ENCODE measurements at places on chromosomes 4 and X.

GRCh38 chrX:48522291-48522690, 683 bp downstream of the EBP start:
- no peak for DNase-seq

- no peak for DNase-seq
Measured at GRCh38 chrX:16528620-16529019, 121.3 kb upstream of the S100G start.

DNA sequence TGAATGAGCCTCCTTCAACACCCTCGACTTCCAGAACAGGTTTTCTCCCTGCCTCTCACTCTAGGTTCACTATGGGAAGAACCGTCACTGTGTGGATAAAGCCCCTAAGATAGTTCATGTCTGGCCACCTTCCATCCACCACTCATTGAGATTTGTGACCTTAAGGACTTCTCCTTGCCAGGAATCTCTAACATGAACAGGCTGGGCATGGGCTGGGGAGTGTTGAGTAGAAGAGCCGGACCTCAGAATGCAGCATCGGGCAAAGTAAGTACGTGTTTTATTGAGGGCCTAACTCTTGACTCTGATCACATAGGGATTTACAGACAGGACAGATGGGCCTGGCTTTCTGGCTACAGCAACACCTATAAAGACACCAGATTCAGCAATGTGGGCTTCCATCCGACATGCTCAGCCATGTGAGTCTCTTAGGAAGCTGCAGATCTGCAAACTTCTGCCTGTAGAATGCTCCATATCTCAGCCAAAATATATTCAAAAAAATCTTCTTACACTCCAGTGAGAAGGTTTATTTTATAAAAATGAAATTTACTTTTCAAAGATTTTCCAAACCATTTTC, 26.4 kb upstream of the TRIM60 start:
- DNase-seq = no peak

DNA sequence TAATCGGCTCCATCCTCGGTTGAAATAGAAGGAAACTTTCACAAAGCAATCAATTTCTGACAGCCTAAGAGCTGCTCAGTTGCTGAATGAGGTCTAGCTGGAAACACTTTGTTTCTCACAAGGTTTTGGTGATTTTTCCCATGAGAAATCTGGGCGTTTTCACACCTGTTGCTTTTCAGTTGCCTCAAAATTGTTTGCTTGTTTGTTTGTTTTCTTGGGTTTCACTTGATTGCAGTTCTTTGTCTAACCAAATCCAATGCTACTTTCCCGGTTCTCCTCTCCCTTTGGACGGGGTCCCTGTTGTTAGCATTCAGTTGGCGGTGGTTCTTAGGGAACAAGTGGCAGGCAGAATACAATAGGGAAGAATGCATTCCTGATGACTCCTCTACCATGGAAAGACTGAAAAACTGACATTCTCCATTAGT, 135.5 kb downstream of the PALLD start:
- DNase-seq = no peak

- no peak for DNase-seq
Measured at GRCh38 chr4:35124106-35124505, 1120.2 kb downstream of the ARAP2 start.

- DNase-seq = no peak
Measured at GRCh38 chr4:69546134-69546765, 50.5 kb upstream of the UGT2B4 start.

DNA sequence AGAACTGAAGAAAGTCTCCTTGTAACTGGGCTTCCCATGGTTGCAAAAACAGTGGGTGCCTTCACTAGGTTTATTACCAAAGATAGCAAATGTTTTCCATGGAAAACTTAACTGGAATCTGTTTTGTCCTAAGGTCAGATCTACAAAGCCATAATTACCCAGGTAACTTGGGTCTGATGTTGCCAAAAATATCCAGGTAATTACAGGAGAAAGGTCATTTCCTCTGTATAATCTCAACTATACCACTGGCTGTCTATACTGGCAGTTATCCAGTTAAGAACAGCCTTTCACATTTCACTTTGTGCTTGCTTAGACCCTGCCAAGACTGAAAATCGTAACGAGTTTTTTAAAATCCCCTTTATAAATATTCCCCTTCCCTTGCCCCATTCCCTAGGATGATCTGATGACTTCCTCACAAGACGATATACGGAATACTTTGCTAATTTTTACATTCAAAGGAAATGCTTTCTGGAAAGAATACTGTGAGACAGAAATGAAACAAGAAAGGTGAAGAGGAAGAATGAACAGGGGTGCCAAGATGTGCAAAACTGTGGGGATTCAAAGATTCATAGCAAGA, 105.5 kb downstream of the MAML3 start:
- DNase-seq = no peak

DNA sequence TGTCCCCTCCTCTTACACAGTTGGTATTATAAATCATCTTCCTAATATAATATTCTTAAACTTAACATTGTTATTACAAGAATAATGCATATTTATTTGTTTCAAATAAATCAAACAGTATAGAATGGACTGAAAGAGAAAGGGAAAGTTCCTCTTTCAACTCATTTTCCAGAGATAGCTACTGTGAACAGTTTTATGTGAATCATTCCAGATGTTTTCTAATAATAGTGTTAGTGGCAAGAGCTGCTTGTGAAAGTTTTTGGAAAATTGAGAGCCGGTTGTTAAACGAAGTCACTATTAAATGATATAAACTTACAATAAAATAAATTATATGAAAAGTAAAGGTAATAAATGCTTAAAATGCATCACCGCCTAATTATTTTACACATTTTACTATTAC, 14.6 kb downstream of the TMSB4X start:
- DNase-seq = no peak

DNA sequence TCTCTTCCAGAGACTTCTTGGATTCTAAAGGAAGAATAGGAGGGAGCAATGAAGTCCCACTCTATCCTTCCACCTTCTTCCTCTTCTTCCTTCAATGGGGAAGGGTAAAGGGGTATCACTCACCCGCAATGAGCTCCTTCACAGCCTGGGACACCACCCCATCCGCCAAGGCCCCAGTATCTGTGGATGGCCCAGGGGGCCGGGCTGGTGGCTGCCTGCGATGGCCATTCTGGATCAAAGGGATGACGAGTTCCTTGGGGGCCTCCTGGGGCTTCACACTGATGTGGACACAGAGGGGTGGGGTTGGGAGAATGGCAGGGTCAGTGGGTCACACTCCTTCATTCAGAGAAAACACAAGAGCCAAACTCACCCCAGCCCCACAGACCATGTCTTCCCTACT, 1.0 kb downstream of the GPKOW start:
- no peak for DNase-seq

- no peak for DNase-seq
Measured at GRCh38 chr4:7638984-7639789, 204.5 kb upstream of the PSAPL1 start.

GRCh38 chr4:48308901-48309300, 32.4 kb upstream of the SLAIN2 start:
- no peak for DNase-seq

DNA sequence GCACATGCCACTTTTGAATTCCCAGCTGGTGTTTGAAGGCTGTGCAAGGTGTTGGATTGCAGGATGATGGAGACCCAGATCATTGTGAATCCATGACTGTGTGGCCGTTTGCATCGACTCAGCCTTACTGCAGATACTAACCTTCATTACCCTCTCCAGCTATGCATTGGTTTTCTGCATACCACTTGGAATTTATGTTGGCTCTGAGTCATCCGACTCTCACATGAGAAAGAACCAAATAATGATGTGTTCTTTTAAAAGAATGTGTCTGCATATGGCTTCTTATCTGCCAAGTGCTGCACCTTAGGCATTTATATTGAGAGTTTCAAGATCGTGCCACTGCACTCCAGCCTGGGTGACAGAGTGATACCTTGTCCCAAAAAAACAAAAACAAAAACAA, 106.7 kb upstream of the PRKX start:
- no peak for DNase-seq

GRCh38 chr4:79913581-79913980, 159.4 kb downstream of the ANTXR2 start:
- DNase-seq = no peak

GRCh38 chr4:73822389-73822788, 14.1 kb upstream of the CXCL6 start:
- DNase-seq = no peak

- DNase-seq = no peak
Measured at GRCh38 chrX:111101580-111101979, 5.6 kb downstream of the PAK3 start.

DNA sequence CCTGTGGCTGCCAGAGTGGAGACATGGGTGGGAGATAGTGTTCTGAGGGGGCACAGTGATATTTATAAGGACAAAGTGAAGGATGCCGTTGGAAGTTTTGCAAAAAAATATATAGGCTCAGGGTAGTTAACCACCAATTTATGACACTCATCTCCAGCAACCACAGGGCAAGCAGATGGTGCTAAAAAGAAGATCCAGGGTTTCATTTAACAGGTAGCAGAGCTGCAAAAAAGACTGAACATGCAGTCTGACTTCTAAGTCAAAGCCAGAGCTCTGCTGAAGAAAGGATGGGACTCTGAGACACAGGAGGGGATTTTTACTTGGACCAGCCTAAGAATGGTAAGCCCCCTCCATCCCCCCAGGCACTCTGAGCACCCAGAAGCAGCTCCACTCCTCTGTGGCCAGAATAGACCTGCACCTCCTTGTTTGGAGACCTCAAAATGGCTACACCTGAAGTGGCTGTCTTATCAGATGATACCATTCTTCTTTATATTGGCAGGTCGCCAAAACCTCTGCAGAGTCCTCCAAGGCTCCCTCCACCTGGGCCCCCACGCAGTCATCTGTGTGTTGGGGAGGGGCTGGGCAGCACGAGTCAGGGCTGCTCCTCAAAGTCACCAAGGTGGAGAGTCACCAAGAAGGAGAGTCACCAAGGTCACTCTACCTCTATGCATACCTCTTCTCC, 161.4 kb upstream of the FAM9B start:
- DNase-seq = no peak

DNA sequence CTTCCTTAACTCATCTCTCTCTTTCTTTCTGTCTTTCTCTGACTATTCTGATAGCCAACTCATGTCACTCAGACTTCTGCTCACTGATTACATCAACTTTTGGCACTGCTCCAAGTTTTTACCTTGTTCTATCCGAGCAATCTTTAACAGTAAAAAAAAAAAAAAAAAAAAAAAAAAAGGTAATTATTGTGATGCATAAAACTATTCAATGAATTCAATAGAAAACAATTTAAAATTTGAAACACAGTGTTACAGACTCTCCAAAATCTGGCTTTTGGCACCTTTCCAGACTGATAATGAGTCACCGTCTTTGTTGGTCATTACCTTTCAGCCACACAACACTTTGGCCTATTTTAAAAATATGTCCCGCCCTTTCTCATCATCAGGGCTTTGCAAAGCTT, 229.5 kb downstream of the GALNTL6 start:
- no peak for DNase-seq

- no peak for DNase-seq
Measured at GRCh38 chr4:149708513-149709130, 107.0 kb downstream of the IQCM start.

GRCh38 chr4:20359692-20360091, 108.0 kb downstream of the SLIT2 start:
- no peak for DNase-seq

DNA sequence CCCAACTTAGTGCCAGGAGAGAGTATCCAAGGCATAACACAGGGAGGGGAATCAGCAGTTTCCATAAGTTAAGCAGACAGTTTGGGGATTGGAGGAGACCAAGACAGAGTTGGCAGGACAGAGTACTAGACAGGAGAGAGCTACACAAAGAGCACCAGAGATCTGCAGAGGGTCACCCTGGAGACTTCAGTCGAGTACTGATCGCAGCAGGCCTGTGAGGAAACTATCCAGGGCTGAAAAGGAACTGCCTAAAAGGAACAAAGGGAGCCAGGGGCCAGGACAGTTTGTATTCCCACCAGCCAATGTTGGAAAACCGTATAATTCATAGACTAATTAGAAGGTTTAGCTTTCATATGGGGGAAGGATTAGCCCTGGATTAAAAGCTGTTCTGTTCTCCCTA, 80.6 kb upstream of the ENPP6 start:
- DNase-seq = no peak

GRCh38 chrX:53312946-53313727, 31.8 kb upstream of the IQSEC2 start:
- DNase-seq = peak; percentile 3

- DNase-seq = no peak
Measured at GRCh38 chr4:47050761-47051725, 19.7 kb downstream of the GABRB1 start.

DNA sequence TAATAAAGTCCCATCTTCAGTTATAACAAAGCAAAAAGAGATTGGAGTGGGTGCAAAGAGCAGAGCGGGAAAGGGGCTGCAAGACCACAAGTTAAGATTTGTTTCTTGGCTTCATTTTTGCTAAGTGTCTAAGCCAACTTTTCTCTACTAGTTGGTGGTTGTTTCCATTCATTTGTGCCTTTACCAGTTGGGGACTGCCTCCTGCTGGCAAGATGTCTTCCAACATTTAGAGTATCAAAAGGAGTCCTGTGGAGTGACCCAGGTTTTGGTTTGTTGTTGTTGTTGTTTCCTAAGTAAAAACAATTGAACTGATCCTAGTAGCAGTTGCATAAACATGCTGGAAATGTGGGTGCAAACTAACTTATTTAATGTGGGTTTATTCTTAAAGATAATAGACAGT, 121.1 kb downstream of the SPATA18 start:
- DNase-seq = no peak

GRCh38 chr4:102501447-102501696, 213 bp downstream of the NFKB1 start:
- no peak for DNase-seq

DNA sequence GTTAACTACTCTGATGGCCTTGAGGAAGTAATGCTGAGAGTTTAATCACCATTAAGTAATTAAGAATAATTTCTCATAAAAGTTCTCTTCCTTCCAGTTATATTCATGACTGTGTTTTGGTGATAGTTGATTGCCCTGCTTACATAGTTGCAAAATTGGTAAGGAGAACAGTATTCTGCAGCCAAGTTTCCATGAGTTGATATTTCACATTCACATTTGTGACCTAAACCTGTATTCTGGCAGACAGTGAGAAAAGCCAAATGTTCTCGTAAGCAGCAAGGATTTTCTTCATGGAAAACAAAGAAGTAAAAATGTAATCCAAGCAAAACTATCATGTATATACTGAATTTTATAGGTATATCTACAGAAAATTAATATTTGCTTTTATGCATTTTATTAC, 187.8 kb upstream of the NUDT6 start:
- no peak for DNase-seq

GRCh38 chr4:109752525-109752924, 22.7 kb upstream of the PLA2G12A start:
- DNase-seq = no peak

DNA sequence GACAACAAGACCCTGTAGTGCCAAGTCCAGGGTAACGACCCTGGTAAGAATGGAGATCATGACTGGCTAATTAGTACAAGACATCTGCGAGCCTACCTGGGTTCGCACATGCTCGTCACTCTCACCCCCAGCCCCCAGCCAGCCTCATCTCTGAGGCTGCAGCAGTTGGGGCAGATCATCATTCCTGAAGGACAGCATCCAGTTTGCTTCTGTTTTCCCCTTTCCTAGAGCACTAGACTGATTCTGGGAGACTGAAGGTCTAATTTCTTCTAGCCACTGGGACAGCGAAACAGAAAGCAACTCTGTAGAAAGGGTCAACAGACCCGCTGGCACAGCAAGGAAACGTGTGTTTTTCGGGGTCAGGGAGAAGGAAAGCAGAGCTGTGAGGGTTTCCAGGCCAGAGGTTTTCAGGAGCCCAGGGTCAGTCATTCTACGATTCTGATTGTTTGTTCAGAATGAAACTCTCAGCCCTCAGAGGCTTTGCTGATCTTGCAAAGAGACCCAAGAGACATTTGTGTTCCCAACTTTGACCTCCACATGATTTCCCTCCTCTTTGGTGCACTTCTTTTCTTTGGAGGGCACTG, 343.1 kb upstream of the NOCT start:
- DNase-seq = no peak

GRCh38 chrX:74405973-74406489, 15.3 kb upstream of the SLC16A2 start:
- DNase-seq = no peak
